Right cardiac atrium (tissue), 5 donors: ENCODE measurements at places on chromosomes 16 and 17.

DNA sequence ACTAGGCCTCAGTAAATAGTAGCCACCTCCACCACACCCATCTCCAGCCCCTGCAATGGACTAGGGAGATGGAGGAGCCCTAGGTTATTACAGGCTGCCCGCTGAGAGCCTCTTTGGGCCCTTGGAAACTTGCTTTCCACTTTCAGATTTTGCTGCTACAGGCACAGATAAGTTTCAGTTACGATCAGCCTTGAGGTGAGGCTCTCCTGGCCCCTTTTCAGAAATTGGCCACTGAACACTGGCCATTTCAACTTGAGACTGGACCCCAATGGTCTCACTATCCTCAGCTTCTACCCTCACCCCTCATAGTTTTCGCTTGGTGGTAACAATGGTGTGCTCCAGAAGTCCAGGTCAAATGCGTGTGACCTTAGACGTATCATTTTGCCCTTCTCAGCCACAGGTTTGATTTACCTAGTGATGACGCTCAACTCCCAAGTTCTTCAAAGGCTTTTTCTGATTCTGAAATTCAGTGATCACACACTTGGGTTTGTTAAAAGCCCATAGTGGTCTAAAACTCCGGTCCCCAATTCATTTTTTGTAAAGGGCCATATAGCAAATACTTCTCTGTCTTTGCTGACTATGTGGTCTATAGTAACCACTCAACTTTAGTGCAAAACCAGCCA lies 1.0 kb downstream of the PMM2 start:
- DNase-seq = no peak

GRCh38 chr17:58184308-58184985 lies 8.1 kb upstream of the EPX start:
- DNase-seq = no peak

DNA sequence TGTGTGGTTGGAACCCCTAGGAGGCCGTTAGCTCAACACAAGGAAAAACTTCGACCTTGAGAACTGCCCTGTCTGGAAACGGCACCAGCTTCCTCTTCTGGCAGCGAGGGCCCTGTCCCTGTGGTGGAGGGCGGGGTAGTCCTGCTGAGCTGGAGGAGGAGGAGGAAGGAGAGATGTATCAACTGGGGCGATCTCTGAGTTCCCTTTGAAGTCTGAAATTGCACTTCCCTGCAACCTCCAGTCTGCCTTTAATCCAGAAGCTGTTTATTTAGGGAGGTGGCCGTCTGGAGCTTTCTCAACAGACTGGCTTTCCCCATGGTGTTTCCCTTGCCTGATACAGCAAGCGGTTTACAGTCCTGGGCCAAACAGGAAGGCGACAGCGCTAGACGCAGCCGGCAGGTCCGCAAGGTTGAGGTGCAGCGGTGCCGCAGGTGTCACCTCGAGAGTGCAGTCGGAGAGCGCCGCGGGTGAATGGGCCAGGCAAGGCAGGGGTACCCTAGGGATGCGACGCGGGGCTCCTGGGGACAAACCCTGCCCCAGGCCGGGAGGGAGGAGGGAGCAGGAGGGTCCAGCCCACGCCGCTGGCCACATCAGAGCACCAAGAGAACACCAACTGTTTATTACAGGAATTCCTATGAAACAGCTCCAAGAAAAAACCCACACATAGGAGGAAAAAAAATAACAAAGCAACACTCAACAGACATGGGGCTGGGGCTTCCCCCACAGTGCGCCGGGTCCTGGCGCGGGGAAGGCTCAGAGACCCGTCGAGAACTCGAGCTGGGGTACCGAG lies 11.4 kb upstream of the MRPS23 start:
- peak; percentile 81 for DNase-seq

GRCh38 chr16:920051-920681 lies 50.6 kb downstream of the LMF1 start:
- peak; percentile 57 for DNase-seq
